ENCODE measurements at places on chromosomes 6 and 20.

DNA sequence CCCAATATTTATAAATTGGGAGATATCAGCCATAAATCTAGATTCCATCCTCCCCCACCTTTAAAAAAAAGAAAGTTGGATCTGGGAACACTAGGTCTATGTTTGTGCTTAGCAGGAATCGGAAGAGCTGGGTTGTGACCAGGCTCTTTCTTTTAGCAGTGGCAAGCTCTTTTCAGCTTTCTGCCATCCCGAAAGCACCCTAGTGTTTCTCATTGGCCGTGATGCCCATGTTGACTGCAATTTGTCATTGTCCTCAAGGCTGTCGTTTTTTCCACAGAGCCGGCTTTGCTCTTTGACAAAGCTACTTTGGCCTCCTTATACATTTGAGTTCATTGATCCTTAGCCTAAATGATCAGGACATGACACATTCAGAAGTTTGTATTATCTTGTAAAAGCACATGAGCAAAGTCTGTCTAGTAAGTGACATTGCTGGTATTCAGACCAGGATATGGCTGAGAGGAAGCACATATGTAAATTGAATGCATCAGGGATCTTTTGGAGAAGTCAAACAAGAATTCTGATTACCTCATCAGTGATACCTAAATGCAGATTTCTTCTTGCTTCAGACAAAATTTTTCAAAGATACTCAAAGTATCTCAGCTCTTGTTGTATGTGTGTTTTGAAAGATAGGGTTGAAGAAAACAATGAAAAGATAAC lies 50.1 kb downstream of the CARMIL1 start:
- DNase-seq, result no peak

DNA sequence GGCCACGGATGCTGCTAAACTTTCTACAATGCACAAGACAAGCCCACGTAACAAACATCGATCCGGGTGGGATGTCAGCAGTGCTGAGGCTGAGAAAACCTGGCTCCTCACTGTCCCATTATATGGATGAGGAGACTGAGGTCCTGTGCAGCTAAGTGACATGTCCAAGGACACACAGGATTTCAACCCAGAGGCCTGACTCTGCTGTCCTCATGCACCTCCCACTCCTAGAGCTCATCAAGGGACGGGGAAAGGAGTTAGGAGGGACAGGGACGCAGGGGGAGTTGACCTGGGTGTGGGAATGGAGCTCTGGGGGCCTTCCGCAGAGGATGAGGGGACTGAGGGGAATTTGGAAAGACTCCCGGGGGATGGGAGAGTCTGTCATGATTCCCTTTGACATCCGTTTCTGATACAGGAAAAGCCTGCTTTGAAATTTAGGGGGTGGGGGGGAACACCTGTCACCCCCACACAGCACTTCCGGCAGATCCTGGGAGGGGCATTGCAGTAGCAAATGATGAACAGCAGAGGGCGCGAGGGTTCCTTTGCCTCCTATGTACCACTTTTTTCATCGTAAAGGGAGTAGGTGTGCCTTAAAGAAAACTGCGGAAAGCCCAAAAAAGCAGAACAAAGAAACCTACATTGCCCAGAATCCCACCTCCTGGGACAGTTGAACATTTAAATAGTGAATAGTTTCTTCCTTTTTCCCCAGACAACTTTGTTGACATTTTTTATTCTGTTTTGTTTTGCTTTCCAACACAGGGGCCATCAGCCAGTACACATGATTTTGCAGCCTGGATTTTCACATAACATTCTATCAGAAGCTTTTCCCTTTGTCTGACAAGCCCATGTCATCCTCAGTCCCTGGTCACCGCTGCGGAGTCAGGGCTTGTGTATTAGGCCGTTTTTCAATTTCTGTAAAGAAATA lies 48.6 kb downstream of the SLC2A10 start:
- DNase-seq, result peak; percentile 42

GRCh38 chr20:21767739-21768223 lies 62.3 kb downstream of the PAX1 start:
- no peak for DNase-seq

DNA sequence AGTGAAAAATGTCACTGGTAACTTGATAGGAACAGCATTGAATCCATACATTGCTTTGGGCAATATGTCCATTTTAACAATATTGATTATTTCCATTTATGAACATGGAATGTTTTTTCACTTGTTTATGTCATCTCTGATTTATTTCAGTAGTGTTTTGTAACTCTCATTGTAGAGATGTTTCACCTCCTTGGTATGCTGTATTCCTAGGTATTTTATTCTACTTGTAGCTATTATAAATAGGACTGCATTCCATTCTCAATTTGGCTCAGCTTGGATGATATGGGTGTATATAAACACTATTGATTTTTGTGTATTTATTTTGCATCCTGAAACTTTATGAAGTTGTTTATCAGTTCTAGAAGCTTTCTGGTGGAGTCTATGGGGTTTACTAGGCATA lies 730.3 kb downstream of the DOK5 start:
- no peak for DNase-seq

DNA sequence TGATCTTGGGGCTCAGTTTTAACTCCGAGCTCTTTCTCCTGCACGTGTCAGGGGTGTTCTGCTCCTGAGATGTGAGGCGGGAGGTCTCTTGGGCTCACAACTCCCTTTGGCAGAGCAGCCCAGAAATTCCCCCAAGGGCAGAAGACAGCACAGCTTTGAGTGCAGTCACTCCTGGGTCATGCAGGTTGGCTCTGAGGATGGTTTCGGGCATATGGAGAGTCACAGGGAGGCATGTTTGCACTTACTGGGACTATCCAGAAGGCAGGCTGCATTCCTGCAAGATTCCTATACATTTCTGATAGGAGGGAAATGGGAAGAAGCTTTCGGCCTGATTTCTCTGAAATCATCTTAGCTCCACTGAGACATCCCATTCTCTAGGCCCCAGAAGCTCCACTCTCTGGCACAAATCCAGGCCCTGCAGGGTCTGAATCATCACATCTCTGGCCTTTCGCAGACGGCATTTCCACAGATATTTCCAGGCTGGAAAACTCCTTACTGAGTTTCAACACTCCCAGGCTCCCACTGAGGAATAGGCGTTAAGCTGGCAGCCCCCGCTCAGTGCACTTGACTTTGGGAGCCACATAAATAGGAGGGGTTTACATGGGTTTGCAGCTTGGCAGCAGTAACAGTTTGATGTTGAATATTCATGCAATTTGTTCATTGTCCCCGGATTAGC lies 39.7 kb downstream of the AGPAT4 start:
- DNase-seq, result no peak

DNA sequence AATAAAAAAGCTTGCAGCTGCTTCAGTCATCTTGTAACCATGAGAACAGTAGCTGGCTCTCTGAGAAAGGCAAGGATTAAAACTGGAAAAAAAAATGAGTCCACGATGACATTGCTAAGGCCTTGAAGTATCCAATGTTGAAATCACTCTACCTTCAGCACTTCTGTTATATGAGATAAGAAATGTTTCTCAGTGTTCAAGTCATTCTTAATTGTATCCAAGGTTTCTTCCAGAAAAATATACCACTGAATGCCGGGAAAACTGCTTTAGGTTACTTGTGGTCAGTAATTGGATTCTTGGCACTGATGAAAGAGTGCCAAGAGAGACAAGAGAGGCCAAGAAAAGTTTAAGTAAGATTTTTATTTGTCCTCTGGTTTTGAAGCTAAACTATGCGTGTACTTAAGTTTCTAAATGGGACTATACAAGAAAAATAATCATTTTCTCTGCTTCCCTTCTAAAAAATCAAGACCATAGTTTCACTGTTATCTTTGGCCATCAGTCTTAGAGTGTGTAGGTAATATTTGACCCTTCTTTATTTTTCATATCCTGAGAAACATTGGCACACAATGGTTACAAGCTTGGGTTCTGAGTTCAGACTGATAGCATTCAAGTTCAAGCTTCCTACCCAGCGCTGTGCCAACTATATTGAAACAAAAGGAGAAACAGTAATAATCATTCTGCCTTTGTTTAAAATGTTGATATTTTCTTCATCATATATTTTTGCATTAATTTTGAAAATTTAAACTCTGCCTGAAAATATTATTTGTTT lies 84.6 kb downstream of the TRDN start:
- DNase-seq, result no peak

- DNase-seq, result no peak
These were observed 221.7 kb downstream of the UNC5CL start for GRCh38 chr6:40817369-40817768.

DNA sequence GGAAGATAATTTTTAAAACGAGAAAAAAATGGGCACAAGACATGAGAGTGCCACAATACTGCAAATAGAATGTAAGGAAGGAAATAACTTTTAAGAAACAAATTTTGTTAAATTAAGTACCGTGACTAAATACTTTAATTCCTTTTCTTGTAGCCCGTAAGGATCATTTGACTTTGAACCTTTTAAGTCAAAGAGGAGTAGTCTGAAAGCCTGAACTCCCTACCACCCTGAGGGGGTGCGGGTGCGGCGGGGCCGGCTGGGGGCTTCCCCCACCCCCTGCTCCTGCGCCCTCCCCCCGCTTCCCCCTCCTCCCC lies 231 bp upstream of the PHACTR2 start:
- no peak for DNase-seq

DNA sequence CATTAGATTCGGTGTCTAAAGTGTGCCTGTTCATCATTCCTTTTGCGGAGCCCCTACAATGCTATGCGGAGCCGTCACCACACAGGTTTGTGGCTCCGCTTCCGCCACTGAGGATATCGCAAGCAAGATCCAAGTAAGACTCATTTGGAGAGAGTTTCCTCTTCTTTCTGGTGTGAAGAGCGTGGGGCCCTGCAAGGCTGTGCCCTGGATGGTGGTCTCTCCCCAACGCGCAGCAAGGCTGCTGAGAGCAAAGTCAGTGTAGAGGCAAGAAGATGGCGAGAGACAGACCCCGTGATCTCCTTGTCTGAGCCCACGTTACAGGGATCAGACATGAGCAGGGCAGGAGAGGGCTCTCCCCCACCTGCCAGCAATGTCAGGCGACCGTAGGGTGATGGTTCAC lies 96.3 kb upstream of the AFDN start:
- no peak for DNase-seq

DNA sequence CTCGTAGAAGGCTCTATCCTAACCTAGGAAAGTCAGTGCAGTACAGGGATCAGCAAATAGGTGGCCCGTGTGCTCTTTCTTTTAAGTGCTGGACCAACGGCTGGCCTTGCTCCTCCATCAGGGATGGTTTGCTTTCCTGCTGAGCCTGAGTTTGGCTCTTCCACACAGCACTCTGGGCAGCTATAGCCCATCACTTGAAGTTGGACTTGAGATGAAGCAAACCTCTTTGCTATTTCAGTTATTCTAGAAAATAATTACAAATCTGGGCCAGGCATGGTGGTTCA lies 66.9 kb upstream of the KCNK16 start:
- DNase-seq, result no peak

GRCh38 chr20:17498641-17499040 lies 32.5 kb downstream of the BFSP1 start:
- no peak for DNase-seq

DNA sequence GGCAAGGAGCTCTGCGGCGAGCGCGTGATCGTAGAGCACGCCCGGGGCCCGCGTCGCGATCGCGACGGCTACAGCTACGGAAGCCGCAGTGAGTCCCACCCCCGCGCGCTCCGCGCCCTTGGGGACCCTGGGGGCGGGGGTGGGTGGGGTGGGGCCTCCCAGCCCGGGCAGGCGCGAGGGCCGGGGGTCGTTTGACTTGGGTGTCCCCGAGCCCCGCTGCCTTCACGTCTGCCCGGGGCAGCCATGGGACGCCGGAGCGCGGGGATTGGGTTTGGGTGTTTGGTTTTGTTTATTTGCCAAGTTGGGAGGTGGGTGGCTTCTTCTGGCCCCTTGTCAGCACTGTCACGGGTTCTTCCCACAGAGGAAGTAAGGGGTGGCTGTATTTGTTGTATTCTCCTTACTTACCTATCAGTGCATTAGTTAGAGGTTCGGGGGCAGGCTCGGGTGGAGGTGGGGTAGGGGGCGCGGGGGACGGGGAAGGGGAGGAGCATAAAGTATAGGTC lies 777 bp downstream of the SRSF6 start:
- no peak for DNase-seq

- DNase-seq, result no peak
These were observed 2.1 kb downstream of the DNMT3B start for GRCh38 chr20:32764005-32764960.

- no peak for DNase-seq
These were observed 2.3 kb downstream of the MANBAL start for GRCh38 chr20:37291724-37292126.

GRCh38 chr6:14635934-14636591 lies 518.5 kb downstream of the CD83 start:
- DNase-seq, result no peak

DNA sequence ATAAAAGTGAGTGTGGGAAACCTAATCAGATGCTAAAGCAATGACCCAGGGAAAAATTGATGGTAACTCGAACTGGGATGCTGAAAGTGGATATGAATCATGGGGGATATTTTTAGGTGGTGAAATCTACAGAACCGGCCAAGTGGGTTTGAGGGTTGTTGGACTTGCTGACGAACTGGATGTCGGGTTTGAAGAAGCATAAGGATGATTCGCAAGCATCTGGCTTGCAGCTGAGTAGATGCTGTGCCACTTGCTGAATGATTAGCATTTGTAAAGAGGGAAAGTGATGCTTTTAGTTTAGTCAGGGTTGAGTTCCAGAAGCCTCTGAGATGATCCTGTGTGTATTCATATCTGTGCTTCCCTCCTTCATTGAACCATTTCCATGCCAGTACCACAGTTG lies 54.9 kb downstream of the UBR2 start:
- DNase-seq, result no peak

DNA sequence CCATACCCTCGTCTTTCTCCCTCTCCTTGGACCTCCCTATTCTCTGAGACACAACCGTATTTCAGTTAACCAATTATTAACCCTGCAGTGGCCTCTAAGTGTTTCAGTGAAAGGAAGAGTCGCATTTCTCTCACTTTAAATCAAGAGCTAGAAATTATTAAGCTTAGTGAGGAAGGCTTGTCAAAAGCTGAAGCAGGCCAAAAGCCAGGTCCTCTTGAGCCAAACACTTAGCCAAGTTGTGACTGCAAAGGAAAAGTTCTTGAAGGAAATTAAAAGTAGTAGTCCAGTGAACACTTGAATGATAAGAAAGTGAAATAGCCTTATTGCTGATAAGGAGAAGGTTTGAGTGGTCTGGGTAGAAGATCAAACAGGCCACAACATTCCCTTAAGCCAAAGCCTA lies 58.3 kb downstream of the SNX9 start:
- DNase-seq, result no peak

All from CD4-positive, alpha-beta T cell treated with Interferon gamma for 1 hour (primary cell).